ENCODE measurements at places on chromosomes 2 and 18.

DNA sequence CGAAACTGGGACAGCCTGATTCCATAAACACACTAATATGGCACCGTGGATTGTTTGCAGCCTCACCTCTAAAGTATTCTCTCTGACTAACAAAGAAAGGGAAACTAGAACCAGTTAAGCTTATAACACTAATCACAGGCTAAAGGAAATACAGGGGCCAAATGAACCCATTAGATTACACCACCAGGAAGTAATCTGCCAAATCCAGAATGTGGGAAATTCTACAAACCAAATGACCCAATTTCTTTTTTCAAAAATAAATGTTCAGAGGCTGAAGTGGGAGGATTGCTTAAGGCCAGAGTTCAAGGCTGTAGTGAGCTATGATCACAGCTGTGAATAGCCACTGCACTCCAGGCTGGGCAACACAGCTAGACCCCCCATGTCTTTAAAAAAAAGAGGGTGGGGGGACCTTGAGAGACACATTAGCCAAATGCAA is 1.5 kb upstream of the MPPE1 start:
- no peak for DNase-seq

GRCh38 chr18:76448256-76449110 is 46.6 kb downstream of the ZNF516 start:
- no peak for DNase-seq

DNA sequence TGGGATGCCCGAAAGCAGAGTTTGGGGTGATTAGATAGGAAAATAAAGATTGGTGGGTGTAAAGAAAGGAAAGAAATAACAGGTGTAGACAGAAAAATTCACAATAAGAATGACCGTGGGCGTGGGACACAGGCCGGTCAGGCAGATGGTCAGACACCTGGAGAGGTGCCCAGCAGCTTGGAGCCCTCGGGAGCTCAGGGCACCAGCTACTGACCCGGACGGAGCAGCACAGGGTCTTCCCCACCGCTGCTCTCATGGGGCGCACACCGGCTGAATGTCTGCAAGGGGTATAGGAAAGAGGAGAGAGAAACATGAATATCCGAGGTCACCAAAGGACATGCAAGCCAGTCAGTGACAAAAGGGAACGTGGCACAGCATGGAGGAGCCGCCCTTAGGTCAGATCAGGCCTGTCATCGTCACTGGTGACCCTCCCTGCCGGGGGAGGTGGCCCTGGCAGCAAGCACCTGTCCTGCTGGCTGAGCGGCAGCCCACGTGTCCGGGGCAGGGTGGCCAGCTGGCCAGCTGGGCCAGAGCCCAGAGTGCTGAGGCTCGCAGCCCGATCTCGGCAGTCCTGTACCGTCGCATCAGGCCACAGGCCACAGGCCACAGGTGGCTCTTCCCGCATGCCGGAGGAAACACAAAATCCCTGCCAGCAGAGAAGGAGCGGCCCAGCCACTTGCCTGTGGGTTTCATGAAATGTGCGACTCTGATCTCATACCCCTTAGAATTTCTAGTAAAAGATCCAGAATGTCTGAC is 112.0 kb upstream of the NDUFV2 start:
- DNase-seq = no peak

- no peak for DNase-seq
Measured at GRCh38 chr2:20560891-20561636, 89.8 kb downstream of the HS1BP3 start.

GRCh38 chr2:11101430-11101829 is 53.8 kb upstream of the SLC66A3 start:
- no peak for DNase-seq

- DNase-seq = no peak
Measured at GRCh38 chr2:186927867-186928191, 78.9 kb upstream of the ZSWIM2 start.

GRCh38 chr2:41720331-41721251 is 327.2 kb upstream of the PKDCC start:
- no peak for DNase-seq

- no peak for DNase-seq
Measured at GRCh38 chr2:152395572-152395971, 60.6 kb downstream of the FMNL2 start.

GRCh38 chr2:7190587-7191324 is 273.5 kb downstream of the RNF144A start:
- no peak for DNase-seq

- no peak for DNase-seq
Measured at GRCh38 chr2:8617590-8617989, 64.3 kb upstream of the ID2 start.

GRCh38 chr2:175156534-175156933 is 11.5 kb downstream of the ATF2 start:
- no peak for DNase-seq

GRCh38 chr2:15800495-15801329 is 139.6 kb upstream of the MYCN start:
- DNase-seq = no peak

DNA sequence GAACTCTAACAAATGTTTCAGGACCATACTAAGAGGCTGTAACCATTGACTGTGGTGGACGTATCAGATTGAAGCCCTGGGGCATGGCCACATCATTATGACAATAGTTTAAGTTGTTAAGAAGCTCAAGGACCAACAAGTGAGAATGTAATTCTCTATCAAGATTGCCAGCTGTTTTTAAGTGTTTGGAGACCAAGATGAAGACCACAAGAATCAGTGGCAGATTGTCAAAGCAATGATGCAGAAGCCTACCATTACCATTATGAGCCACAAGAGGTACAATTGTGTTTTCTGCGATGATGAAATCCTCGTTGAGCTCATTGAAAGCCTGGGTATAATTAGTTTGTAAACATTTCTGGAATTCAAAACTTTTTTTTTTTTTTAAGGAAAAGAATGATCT is 261.1 kb upstream of the ZEB2 start:
- no peak for DNase-seq

GRCh38 chr2:30480703-30481322 is 33.8 kb downstream of the LCLAT1 start:
- no peak for DNase-seq

DNA sequence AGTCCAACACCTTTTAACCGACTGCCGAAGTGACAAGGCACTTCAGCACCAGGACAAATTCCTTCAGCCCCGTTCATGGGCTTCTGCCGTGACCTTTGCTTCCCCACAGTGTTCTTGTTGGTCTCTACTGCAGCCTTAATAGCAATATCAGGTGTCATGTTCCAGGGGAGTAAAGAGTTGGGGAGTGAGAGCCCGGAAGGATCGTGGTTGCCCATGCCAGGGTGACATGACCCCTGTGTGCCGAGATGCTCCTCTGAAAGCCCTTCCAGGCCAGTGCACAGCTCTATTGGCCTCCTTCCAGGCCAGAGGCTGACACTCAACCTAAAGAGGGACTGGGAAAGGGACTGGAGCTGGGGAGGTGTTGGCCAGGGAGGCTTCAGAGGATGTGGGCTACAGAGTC is 279.2 kb downstream of the CYRIA start:
- DNase-seq = no peak

DNA sequence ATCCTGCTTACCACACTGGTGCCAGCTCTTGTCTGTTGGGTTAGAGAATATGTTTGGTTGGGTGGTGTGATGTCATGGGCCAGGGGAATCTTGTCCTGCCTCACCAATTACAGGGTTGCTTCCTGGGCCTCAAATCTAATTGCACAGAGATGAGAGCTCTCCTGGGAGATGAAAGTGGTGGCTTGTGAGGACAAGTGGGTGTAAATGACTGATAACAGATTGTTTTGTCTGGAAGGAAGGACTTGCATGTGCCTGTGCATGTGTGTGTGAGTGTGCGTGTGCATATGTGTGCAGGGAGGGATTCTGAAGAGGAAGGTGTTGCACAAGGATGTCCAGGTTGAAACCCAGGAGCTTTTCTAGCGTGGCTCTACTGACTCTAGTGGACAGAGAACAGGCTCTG is 271.9 kb downstream of the LOXHD1 start:
- no peak for DNase-seq

DNA sequence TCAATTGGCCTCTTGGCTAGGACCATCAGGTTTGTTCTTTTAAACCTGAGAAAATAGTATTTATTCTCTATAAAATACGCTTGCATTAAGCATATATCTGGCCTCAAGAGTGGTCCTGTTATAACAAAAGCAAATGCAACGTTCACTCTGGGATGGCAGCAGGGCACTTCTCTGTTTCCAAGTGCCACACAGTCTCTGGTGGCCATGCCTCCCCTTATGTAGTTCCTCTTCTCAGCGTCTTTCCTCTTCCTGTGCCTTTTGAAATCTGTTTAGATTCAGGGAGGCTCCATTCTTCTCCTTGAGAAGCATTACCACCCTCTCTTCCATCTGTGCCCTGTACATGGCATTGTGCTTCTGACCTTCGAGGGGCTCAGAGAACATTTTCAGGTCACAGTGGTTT is 51.9 kb downstream of the TSHZ1 start:
- DNase-seq = no peak

- DNase-seq = no peak
Measured at GRCh38 chr2:236964291-236964690, 121.4 kb upstream of the COPS8 start.

- peak; percentile 20 for DNase-seq
Measured at GRCh38 chr18:21167641-21168377, 56.2 kb upstream of the ROCK1 start.

DNA sequence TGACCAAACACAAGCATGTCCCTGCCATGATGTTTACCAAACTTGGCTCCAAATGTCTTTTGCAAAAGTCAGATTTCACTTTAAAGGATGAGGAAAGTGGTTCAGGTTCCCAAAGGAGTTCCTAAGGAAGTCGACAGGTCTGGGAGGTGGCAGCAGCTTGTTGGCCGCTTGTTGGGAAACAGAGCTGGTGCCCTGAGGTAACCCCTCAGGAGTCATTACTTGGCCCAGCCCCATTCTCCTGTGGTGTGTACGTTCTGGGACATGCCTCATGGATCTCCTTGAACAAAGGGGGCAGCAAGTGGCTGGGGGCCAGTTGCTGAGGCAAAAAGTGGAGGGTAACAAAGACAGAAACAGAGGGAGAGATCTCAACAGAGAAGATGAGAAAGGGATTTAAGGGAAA is 10.9 kb downstream of the TMBIM1 start:
- no peak for DNase-seq
